Activated naive CD4-positive, alpha-beta T cell treated with anti-CD3 and anti-CD28 coated beads, Interleukin-2, amount 50 U/mL, for 72 hours (primary cell): ENCODE measurements at places on chromosomes 2 and 18. TPM values are rescaled to one million over a fixed set of nuclear protein-coding genes. Genes with fewer than 3 reads are reported as not detected.

DNA sequence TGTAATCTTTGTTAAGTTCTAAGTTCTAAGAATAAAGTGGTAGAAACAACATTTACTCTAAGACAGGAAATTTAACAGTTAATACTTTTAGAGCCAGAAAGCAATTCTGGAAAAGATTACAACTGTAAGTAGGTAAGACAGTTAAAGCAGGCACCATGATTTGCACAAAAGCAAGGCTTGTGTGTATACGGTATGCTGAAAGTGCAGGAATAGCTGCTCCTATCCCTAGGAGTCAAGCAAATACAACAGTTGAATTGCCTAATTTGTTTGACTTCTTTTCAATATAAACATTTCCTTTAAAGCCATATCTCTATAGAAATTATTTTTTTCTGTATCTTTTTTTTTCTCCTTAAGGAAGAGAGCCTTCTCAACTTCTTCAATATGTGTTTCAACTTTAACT lies 116.4 kb downstream of the KCNJ3 start:
- DNase-seq = no peak

DNA sequence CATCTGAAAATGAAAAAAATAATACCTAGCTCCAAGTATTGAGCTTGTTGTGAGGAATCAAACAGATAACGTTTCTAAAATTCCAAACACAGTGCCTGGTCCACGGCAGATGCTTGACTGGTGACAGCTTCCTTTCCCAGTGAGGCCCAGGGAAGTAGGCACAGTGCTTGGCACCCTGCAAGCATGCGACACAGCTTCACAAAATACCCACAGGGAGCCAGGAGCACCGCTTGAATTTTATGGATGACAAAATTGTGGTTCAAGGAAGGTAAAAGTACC lies 205.1 kb upstream of the TNP1 start:
- DNase-seq = no peak

- DNase-seq = no peak
Observed at GRCh38 chr2:7479603-7480002, 562.4 kb downstream of the RNF144A start.

- no peak for DNase-seq
Observed at GRCh38 chr2:60505240-60505879, 48.1 kb downstream of the BCL11A start.

- DNase-seq = no peak
Observed at GRCh38 chr2:112474844-112475486, 7.0 kb upstream of the TTL start.

CCDC74B gene
- total RNA-seq = 1.7 TPM

MYOM1 gene
- 1.9 TPM for total RNA-seq

RNF152 gene
- total RNA-seq = 0.10 TPM

LIPG gene
- 0.11 TPM for total RNA-seq

TRIB2 gene
- 7.7 TPM for total RNA-seq
